ENCODE measurements at places on chromosomes 11 and 22.

- DNase-seq, result no peak
These were observed 545.7 kb upstream of the B3GAT1 start for GRCh38 chr11:134957540-134958335.

DNA sequence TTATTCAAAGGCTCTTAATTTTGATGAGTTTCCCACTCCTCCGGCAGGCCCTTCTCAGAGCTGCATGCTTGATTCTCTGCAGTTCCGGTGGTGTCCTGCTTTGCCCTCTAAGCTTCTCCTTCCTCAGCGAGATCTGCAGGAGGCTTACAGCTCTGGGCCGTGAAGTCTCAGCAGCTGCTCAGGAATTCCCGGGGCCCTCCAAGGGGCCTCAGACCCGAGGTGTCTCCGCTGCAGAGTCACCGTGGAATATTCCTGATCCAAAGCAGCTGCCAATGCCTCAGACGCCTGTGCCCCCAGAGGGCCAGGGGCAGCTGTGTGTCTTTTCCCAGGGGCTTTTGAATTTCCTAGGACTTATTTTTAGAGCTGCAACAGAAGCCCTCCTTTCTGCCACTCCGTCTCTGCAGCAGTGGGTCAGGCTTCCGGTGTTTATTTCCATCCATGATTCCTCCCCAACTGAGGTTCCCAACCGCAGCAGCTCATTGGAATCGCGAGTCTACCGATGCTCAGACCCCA, 37.2 kb downstream of the RPS6KA4 start:
- no peak for DNase-seq

DNA sequence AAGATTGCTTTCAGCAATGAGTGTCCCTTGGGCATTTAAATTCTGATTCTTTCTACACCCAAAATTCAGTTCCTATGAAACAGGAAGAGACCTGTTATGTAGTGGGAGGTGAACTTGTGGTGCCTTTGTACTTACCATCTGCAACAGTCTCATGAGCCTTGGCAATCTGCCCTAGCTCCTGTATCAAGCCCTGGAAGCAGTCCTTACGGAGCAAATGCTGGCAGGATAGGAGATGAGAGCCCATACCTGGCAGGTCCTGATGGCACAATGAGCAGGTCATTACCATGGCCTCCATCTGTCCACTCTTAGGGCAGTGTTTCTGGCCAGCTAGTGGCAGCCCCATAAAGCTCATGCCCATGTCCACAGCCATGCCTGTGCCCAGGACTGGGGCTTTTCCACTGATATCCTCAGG, 10.8 kb downstream of the TRIM66 start:
- DNase-seq, result no peak

GRCh38 chr11:27234043-27234668, 128.9 kb downstream of the CCDC34 start:
- DNase-seq, result no peak
